ENCODE measurements at places on chromosomes 2 and 18. TPM values are rescaled to one million over a fixed set of nuclear protein-coding genes. Genes with fewer than 3 reads are reported as not detected.
A peak's percentile ranks its signal among the peaks of the same experiment; 100 is the strongest.

DNA sequence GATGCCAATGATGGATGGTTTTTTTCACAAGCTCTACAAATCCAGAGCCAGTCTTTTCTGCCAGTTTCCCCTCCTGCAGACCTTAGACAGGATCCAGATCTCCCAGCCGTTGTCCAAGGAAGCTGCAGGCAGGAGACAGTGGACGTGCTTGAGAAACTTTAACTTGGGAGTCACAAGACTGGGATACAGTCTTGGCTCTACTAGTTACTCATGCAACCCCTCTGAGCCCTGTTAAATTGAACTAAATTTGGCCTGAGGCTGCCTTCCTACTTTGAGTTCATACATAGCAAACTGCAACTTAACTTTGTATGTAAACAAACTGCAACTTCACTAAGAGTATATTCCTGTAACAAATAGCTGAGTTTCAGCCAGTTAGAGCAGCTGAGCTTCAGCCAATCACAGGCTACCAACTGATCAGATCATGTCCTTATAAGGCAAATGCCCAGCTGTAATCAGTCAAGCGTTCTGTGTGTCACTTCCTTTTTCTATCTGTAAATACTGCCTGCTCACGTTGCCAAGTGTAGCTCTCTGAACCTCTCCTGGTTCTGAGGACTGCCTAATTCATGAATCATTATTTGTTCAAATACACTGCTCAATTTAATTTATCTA is 140.9 kb downstream of the CAPN13 start:
- DNase-seq, result no peak

Gene MC5R
- total RNA-seq, result not detected

DNA sequence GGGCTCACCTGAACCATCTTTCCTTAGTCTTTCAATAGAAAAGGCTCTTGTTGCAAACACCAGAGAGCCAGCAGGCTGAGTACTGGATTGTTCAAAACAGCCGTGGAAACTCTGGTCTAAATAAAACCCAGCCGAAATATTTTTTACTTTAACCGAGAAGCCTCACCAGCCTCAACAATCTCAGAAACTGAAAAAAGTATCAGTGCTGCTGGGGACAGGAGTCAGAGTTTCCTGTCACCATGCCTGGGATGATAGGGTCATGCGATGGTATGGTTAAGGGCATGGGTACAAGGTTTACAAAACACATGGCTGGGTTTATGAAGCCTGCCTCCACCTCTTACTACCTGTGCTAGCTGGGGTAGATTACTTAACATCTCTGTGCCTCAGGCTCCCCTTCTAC is 55.3 kb upstream of the FZD7 start:
- no peak for DNase-seq

DNA sequence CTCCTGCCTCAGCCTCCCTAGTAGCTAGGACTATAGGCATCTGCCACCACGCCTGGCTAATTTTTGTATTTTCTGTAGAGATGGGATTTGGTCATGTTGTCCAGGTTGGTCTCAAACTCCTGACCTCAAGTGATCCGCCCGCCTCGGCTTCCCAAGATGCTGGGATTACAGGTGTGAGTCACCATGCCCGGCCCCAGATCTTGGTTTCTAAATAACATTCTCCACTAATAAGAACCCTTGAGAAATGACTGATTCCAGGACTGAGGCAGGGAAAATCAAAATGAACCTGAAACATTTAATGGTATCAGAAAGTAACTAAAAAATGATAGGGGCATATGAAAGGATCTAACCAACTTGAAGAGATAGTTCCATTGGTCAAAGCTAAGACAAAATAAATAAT is 34.0 kb downstream of the BMPR2 start:
- no peak for DNase-seq

Gene ROCK2
- 40.1 TPM for total RNA-seq

DNA sequence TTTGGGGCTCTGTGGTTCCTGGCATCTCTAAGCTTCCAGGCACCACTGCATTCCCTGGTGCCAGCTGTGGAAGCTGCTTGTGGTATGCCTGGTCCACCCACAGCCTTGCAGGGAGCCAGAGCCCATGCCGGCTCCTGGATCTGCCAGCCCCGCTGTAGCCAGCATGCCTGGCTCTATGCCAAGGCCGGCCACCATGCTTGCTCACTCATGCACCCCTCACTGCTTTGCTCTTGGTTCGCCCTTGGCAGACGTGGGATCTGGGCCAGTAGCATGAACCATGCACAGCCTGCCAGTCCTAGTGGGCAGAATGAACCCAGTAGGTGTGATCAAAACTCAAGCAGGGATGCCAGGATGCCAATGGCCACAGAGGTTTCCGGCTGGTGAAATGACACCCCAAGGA is 634.2 kb upstream of the TMEFF2 start:
- no peak for DNase-seq

- DNase-seq, result no peak
Measured at GRCh38 chr2:241924069-241924908, 54.8 kb downstream of the RTP5 start.

Gene DLX2
- not detected for total RNA-seq

Gene MYO5B
- 0.38 TPM for total RNA-seq

Gene ALPG
- total RNA-seq, result not detected

GRCh38 chr18:47582093-47582492 is 330.6 kb upstream of the SKOR2 start:
- DNase-seq, result no peak

GRCh38 chr2:64875368-64875767 is 113.8 kb upstream of the SLC1A4 start:
- DNase-seq, result no peak

DNA sequence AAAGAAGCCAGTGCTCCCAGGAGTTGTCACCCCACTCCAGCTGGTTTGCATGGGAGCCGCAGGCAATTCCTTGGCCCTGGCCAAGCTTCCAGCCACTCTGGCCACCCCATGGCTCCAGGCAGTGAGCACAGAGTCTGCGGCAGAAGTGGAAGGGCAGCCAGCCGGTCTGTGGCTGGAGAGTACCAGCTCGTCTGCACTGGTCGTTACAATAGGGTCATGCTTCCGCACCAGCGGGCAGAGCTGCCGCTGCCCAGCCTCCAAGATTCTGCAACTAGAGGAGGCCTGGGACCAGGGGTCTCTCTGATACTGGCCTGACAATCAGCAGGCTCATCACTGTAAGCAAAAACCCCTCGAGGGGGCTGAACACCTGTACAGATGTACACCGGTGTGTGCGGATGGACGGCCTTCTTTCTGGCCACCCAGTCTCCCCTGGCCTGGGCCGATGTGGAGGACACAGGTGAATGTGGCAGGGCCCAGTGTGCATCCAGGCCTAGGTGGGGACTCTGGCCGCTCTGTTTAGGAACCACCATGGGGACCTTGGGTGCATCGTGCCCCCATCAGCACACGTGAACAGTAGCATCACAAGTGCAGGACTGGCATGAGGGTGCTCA is 51.9 kb upstream of the ODC1 start:
- no peak for DNase-seq

Gene POMC
- total RNA-seq, result 1.9 TPM

- no peak for DNase-seq
Measured at GRCh38 chr18:6994771-6995430, 122.7 kb downstream of the LAMA1 start.

Gene DTNA
- total RNA-seq, result 4.3 TPM

Gene PROKR1
- not detected for total RNA-seq

- no peak for DNase-seq
Measured at GRCh38 chr18:59837586-59837985, 62.2 kb upstream of the PMAIP1 start.

GRCh38 chr2:67277450-67277849 is 119.7 kb upstream of the ETAA1 start:
- no peak for DNase-seq

DNA sequence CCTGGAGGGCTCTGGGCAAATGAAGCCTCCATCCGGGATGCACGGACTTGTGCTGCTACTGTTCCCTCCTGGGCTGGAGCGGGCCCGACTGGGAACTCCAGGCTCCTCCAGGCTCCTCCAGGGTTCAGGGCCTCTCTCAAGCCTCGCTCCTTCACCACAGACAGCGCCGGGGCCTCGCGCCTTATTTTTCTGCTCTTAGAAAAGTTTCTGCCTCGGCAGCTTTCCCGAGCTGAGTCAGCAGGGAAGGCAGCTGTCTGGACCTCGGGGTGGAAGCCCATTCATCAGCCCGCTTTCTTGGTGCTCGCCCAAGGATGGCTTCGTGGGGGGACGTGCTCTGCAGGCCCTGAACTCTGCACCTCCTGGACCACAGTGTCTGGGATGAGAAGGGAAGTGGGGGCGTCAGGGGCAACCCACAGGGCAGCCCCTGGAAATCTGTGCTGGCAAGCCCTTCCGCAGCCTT is 12.9 kb upstream of the TEX51 start:
- DNase-seq, result peak; percentile 64

GRCh38 chr2:185142677-185143076 is 544.3 kb downstream of the ZNF804A start:
- no peak for DNase-seq

DNA sequence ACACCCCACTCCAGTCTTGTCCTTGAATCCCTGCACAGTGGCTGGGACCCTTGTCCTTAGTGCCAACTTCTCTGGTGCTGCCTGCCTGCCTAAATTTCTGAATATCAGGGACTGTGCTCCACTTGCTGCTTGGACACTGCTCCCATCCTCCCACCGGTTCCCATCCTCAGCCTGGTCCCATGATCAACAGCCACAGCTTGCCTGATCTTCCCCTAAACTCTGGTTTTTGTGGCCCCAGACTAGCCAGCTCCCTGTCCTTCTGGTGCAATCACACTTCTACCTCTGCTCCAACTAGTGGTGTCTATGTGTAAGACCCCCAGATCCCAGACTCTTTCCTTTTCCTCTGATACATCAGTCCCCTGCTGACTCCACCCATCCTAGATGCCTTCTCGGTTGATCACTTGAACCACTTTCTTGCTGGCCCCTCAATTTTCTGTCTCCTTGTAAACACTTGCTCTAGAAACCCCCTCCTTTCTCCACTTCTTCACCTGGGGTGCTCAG is 37.2 kb upstream of the POLE4 start:
- no peak for DNase-seq

GRCh38 chr2:77387324-77387723 is 134.9 kb downstream of the LRRTM4 start:
- DNase-seq, result no peak

- no peak for DNase-seq
Measured at GRCh38 chr2:230218421-230218820, 1.4 kb downstream of the SP110 start.

Gene ACOXL
- total RNA-seq, result not detected

- DNase-seq, result peak; percentile 26
Measured at GRCh38 chr18:50819027-50819727, 639 bp downstream of the MRO start.

DNA sequence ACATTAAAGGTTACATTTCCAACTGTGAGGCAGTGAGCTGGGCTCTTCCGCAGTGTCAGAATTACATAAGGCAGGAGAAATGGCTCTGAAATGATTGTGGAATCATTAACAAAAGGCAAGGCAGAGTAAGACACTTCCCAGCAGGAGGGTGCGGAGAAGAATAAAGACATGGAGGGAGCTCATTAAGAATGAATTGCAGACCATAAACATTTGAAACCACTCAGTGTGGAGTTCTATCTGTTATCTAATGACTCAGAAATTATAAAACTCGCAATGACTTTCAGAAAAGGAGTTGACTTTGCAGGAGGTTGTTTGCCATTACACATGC is 77.0 kb downstream of the SMIM21 start:
- DNase-seq, result no peak

Gene SCYGR4
- total RNA-seq, result not detected

Gene TMEFF2
- total RNA-seq, result 0.34 TPM

- DNase-seq, result no peak
Measured at GRCh38 chr2:99939135-99939534, 203.3 kb downstream of the AFF3 start.

Gene TFPI
- total RNA-seq, result 36.0 TPM

- no peak for DNase-seq
Measured at GRCh38 chr18:80076379-80076778, 32.7 kb upstream of the ADNP2 start.

Gene RND3
- total RNA-seq, result 3.6 TPM

Gene CD28
- 1.2 TPM for total RNA-seq

GRCh38 chr2:23330214-23330613 is 54.8 kb upstream of the KLHL29 start:
- DNase-seq, result no peak

GRCh38 chr2:108165729-108166128 is 74.0 kb upstream of the SULT1C3 start:
- DNase-seq, result no peak

DNA sequence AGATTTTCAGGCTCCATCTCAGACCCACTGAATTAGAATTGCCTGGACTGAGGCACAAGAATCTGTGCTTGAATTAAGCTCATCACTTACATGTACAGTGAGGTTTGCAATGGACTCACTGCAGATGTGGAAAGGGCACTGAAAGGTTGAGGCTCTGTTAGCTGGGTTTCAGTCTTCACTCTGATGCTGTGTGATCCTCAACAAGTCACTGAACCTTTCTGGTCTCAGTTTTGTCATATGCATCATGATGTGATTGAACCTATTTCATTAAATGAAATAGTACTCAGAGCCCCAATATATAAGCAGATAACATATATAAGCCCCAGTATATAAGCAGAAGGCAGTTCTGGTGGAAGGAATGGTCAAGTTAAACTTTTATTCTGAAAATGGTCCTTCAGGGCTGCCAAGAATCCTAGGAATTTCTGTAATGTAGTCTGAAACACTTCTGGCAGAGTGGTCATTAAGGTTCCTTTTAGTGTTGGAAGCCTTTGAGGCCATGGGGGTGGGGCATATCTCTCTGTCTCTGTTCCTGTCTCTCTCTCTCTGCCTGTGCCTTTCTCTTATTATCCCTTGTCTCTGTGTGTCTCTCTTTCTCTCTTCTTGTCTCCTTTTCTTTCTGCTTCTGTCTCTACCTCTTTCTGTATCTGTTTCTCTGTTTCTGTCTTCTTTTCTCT is 110.4 kb downstream of the ADCYAP1 start:
- DNase-seq, result no peak

Gene FLACC1
- 0.88 TPM for total RNA-seq

Gene UGT1A5
- not detected for total RNA-seq

Gene CTAGE1
- not detected for total RNA-seq

Gene SCG2
- 2.6 TPM for total RNA-seq
